ENCODE measurements at places on chromosomes 13 and 19. TPM values are rescaled to one million over a fixed set of nuclear protein-coding genes. Genes with fewer than 3 reads are reported as not detected.

Gene ZNF208
- 0.51 TPM for total RNA-seq

Gene ZNF320
- total RNA-seq = 4.6 TPM

Gene PLEKHA4
- 8.0 TPM for total RNA-seq

Gene ACP5
- 24.9 TPM for total RNA-seq

Gene IFNL1
- not detected for total RNA-seq

Gene ZFP82
- 4.2 TPM for total RNA-seq

Gene SYNGR4
- total RNA-seq = not detected

Gene TNFAIP8L1
- total RNA-seq = 23.6 TPM

Gene PSG2
- not detected for total RNA-seq

Gene ZNF492
- 1.9 TPM for total RNA-seq

Gene KLHL1
- total RNA-seq = not detected

Gene GDF15
- not detected for total RNA-seq

Gene ZNF525
- total RNA-seq = 22.8 TPM

Gene HMGB1
- 514 TPM for total RNA-seq

Gene LGI4
- total RNA-seq = 1.0 TPM

Gene ATP1A3
- 1.2 TPM for total RNA-seq
